ENCODE measurements at places on chromosomes 7 and 10.
A peak's percentile ranks its signal among the peaks of the same experiment; 100 is the strongest.

DNA sequence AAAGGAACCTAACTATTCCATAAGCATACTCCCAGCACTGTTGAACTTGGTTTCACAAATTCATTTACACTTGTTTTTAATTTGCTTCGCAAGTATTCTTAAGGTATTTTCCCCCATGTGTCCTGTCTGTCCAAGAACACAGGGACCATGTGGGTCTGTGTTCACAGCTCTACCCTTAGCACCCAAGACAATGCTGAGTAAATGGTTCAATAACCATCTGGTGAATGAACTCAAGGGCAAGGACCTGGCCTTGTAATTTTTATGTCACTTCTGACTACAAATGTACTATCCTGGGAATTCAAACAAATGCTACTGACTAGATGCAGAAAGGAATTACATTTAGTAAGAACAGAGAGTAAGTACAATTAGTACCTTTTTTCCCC lies 43.0 kb upstream of the SLIT1 start:
- no peak for DNase-seq

DNA sequence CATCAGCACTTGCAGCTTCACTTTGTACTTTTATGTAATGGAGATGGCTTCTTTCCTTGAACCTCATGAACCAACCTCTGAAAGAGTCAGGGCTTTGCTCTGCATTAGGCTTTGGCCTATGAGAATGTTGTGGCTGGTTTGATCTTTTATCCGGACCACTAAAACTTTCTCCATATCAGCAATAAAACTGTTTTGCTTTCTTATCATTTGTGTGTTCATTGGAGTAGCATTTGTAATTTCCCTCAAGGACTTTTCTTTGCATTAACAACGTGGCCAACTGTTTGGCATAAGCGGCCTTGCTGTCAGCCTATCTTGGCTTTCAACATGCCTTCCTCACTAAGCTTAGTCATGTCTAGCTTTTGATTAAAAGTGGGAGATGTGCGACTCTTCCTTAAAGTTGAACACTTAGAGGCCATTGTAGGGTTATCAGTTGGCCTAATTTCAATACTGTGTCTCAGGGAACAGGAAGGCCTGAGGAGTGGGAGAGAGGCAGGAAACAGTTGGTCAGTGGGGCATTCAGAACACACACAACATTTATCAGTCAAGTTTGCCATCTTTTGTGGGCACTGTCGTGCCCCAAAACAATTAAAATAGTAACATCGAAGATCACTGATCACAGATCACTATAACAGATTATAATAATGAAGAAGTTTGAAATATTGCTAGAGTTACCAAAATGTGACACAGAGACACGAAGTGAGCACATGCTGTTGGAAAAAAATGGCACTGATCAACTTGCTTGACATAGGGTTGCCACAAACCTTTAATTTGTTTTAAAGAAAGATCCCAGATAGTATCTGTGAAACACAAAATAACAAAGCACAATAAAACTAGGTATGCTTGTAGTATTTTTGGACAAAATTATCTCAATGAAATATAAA lies 64.7 kb downstream of the NRF1 start:
- no peak for DNase-seq

- peak; percentile 47 for DNase-seq
These were observed 156.8 kb upstream of the MAGI2 start for GRCh38 chr7:79610313-79610712.

- peak; percentile 25 for DNase-seq
These were observed 15.5 kb downstream of the ARHGAP12 start for GRCh38 chr10:31912898-31913850.

GRCh38 chr7:22110227-22110839 lies 164.6 kb upstream of the CDCA7L start:
- peak; percentile 81 for DNase-seq

GRCh38 chr7:4742852-4743251 lies 32.6 kb upstream of the AP5Z1 start:
- DNase-seq: no peak

DNA sequence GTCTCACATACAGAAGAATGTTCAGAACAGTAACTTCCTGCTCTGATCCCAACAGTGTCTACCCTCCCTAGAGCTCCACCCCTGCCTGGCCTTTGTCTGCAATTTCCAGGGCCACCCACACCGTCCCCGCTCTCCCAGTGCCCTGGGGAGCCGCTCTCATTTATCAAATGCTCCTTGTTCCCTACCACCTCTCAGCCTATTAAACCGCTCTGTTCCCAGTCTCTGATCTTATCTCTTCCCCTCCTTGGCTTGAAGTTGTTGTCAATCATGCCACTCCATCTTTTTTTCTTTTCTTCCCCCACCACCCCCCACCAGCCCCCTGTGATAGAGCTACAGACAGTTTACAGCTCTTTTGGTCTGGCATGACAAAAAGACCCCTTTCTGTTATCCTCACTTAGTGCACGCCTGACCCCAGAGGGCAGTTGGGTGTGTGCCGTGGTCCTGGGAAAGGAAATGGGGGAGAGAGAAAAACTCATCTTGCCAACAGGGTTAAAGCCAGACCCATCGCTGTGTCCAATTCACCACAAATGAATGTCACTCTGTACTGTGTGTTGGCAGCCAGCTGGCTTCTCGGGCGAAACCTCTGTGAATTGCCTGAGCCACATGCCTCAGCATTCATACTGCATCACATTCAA lies 28.8 kb upstream of the HECTD2 start:
- peak; percentile 22 for DNase-seq

DNA sequence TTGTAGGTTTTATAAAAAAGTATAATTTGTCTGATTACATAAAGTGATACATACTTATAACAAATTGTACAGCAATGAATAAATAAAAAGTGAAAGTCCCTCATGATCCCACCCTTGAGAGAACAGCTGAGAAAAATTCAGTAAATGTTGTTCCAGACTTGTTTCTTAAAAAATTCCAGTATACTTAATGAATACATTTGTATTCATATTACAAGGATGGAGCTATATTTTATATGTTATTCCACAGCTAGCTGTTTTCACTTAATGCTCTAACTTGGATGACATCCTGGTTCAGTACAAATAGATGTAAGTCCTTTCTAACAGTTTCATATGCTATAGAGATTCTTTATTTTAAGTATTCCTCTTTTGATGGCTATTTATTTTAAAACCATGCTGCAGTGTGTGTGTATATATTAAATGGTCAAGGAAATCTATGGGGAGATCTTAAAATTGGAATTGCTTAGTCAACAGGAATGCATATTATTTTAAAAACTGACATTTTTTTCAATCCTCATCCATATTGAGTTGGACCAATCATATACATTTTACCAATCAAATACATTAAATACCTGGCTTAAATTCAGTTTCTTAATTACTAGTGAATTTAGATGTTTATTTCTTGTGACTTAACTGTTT lies 8.9 kb downstream of the STAMBPL1 start:
- DNase-seq: no peak

GRCh38 chr10:34589275-34589674 lies 225.8 kb downstream of the PARD3 start:
- no peak for DNase-seq

GRCh38 chr10:43160921-43161255 lies 22.6 kb downstream of the CSGALNACT2 start:
- DNase-seq: no peak

DNA sequence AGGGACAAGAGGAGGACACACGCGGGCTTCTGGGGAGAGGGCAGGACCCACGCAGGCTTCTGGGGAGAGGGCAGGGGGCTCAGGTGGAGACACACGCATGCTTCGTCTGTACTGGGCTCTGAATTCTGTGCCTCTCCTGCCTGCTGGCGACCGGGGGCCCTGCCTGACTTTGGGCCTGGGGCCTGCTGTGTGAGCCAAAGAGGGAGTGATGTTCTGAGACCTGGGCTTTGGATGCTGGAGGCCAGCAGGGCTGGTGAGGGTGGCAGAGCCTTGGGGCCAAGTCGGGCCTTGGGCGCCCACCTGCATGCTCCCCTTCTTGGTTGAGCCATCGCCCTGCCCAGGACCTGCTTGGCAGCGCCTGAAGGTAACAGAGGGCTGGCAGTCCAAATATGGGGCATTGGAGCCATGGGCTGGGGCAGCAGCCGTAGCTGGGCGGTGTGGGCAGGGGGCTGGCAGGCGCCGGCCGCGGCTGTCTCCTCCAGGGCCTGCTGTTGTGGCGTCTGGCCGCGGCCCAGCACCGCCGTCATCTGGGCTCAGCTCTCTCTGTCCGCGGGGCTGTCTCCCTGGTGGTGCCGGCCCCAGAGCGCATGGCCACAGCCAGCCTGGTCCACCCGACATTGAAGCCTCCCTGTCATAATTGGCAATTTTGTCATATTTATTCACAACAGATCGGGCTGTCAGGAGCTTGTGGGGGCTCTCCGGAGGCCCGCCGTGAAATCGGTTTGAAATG lies 78.9 kb downstream of the UNCX start:
- no peak for DNase-seq

GRCh38 chr10:2831509-2831908 lies 235.8 kb upstream of the PFKP start:
- no peak for DNase-seq

DNA sequence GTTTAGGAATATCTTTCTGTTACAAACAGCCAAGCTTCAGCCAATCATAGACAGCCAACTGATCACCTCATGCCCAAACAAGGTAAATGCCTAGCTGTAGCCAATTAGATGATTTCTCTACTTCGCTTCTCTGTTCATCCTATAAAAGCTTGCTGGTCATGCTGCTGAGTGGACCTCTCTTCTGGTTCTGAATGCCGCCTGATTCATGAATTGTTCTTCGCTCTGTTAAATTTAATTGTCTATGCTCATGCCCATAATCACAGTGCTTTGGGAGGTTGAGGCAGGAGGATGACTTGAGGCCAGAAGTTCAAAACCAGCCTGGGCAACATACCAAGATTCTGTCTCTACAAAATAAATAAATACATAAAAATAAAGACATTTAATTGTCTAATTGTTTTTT lies 698.1 kb upstream of the NRP1 start:
- DNase-seq: no peak

- DNase-seq: no peak
These were observed 303.7 kb downstream of the CCDC3 start for GRCh38 chr10:12697764-12698163.

- peak; percentile 74 for DNase-seq
These were observed 56.7 kb downstream of the IDE start for GRCh38 chr10:92517034-92517655.

- DNase-seq: no peak
These were observed 48.6 kb downstream of the HIP1 start for GRCh38 chr7:75690121-75690523.

DNA sequence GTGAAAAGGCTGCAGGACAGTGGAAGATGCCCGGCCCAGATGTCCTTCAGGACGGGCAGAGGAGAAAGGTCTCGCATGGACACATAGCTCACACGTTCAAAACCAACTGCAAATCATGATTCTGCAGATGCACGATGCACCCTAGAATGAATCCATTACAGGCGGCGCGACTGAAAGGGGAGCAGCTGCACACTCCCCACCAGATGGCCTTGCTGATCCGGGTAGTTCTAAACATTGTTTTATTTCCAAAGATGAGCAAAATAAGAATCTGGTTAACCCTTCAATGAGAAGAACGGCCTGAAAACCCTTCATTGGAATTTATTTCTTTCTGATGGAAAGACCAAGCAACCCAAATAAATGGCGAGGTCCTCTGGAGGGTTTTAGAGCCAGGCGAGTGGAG lies 33.8 kb downstream of the CHST15 start:
- DNase-seq: no peak

DNA sequence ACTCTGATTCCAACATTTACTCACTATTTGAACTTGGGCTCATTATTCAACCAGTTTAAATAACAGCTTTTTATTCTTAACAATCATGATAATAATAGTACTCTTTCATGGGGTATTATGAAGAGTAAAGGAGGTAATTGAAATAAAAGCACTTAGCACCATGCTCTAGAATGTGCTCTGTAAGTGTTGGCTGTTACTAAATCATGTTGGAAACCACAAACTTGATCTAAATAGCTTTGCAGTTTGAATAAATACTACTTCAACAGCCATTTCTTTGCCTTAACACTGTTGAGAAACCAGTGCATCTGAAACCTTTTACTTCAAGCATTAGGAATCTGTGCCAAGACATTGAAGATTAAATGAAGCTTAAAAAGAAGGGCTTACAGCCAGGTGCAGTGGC lies 7.9 kb upstream of the UPF2 start:
- no peak for DNase-seq

GRCh38 chr7:134727711-134728110 lies 51.7 kb upstream of the CALD1 start:
- DNase-seq: no peak

DNA sequence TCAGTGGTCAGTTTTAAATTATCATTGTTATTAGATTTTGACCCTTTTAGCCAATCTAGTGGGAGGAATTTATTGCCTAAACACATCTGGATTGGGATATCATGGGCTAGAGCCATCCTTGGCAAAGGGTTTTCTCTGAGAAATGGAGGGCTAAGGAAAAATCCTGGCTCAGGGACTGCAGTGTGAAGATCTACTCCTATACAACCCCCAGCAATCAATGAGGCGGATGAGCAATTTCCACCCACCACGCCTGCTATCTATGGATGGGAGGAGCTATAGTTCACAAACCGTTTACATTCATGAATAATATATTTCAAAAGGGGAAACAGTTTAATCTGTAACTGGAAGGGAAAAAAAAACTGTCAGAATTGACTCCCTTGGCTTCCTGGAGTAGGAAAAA lies 2.7 kb downstream of the CAV1 start:
- no peak for DNase-seq

GRCh38 chr7:130875265-130875741 lies 141.3 kb upstream of the KLF14 start:
- peak; percentile 37 for DNase-seq

DNA sequence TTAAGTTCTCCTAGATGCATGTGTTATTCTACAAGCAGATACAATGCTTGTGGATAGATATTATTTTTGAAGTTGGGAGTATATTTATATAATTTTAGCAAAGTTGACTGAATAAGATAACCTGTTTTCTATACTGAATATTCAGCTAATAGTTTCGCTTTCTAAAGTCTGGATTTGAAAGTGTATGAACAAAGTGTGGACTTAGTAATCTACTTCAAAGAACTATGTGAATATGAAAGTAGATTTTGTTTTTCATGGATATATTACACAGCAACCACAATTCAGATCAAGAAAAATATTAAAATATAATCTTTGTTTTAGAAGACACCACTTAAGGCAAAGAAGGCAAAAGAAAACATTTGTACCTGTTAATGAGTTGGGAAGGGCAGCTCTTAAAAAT lies 78.8 kb downstream of the ZEB1 start:
- no peak for DNase-seq

- no peak for DNase-seq
These were observed 38.7 kb downstream of the DENND11 start for GRCh38 chr7:141663081-141663849.

GRCh38 chr10:73647875-73648651 lies 6.8 kb upstream of the MYOZ1 start:
- no peak for DNase-seq

DNA sequence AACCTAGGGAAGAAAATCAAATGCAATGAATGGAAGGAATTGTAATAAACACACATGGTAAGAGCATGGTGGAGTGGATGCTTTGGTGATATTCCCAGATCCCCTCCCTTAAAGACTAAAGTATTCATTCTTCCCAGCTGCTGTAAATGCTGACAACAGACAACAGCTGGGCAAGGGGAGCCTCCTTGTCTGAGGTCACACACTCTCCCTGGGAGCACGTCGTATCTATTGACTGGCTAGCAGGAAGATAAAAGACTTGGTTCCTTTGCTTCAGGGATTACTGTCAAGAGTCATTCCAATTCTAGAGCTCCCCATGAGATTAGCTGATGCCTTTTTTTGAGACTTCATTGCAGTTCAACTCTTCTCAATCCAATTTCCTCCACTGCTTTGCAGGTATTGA lies 443.5 kb upstream of the ETV1 start:
- no peak for DNase-seq
